ENCODE measurements at places on chromosomes 4 and X. TPM values are rescaled to one million over a fixed set of nuclear protein-coding genes. Genes with fewer than 3 reads are reported as not detected.

CCSER1 gene
- total RNA-seq: 0.14 TPM

COL25A1 gene
- total RNA-seq: not detected

RHOXF1 gene
- not detected for total RNA-seq

JCHAIN gene
- total RNA-seq: not detected

DSPP gene
- total RNA-seq: not detected

FAM47E gene
- total RNA-seq: not detected

TREX2 gene
- 1.1 TPM for total RNA-seq

IL3RA gene
- total RNA-seq: 0.37 TPM

TCEAL9 gene
- total RNA-seq: 1.5 TPM

TCEAL3 gene
- 7.3 TPM for total RNA-seq

MAGEA1 gene
- not detected for total RNA-seq

AMER1 gene
- 3.2 TPM for total RNA-seq

GPR50 gene
- not detected for total RNA-seq

ABCG2 gene
- total RNA-seq: 0.39 TPM

PPM1K gene
- total RNA-seq: 53.4 TPM

FGFBP2 gene
- total RNA-seq: 2.5 TPM

WWC2 gene
- 4.3 TPM for total RNA-seq

TRIM60 gene
- total RNA-seq: not detected

PLAC8 gene
- total RNA-seq: 54.4 TPM

MAP7D2 gene
- total RNA-seq: 0.59 TPM

PABPC5 gene
- total RNA-seq: not detected

MAGEC1 gene
- total RNA-seq: not detected

NOX1 gene
- total RNA-seq: not detected

NLRP2B gene
- not detected for total RNA-seq

UNC5C gene
- not detected for total RNA-seq

MAOB gene
- total RNA-seq: 0.21 TPM

FAM156A gene
- total RNA-seq: 25.8 TPM

ELF4 gene
- 23.9 TPM for total RNA-seq

ETNPPL gene
- total RNA-seq: not detected

TRO gene
- total RNA-seq: 5.5 TPM

RNF150 gene
- total RNA-seq: 0.14 TPM

GIMD1 gene
- total RNA-seq: not detected

PPARGC1A gene
- total RNA-seq: not detected

NHSL2 gene
- 0.21 TPM for total RNA-seq

CFAP99 gene
- total RNA-seq: 0.05 TPM

HERC5 gene
- total RNA-seq: 21.1 TPM

OCIAD1 gene
- total RNA-seq: 162 TPM

FGFR3 gene
- total RNA-seq: 0.11 TPM
